Activated CD4-positive, alpha-beta T cell treated with anti-CD3 and anti-CD28 coated beads, Interleukin-2, Interleukin-4, amounts not matched to agents 100 ng/mL and 50 ng/mL, durations not matched to agents 16 hours and 8 hours (primary cell): ENCODE measurements at places on chromosomes 16 and 17.

GRCh38 chr17:67323445-67323844 is 42.9 kb downstream of the PSMD12 start:
- no peak for DNase-seq

DNA sequence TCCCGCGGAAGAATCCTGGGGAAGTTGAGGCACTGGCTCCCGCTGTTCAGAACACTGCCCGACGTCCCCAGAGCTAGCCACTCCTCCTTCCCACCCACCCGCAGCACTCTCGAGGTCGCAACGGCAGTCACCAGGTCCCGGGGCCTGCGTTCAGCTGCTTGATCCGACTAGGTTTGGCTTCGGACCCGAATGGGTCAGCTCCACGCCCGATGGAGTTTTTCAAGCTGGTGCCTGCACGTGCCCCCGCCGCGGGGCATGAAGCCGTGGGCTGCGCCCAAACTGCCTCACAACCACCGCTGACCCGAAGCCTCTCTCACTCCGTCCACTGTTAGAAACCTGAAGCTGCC is 12.4 kb upstream of the ODF4 start:
- DNase-seq: no peak

- DNase-seq: no peak
Measured at GRCh38 chr17:77409282-77410161, 268.8 kb downstream of the SEC14L1 start.

- no peak for DNase-seq
Measured at GRCh38 chr16:49452578-49452977, 79.0 kb downstream of the C16orf78 start.

- DNase-seq: no peak
Measured at GRCh38 chr17:62162898-62163297, 97.8 kb upstream of the MED13 start.

- no peak for DNase-seq
Measured at GRCh38 chr16:49365711-49366509, 7.7 kb upstream of the C16orf78 start.

- no peak for DNase-seq
Measured at GRCh38 chr16:87407511-87408112, 15.5 kb downstream of the MAP1LC3B start.

- no peak for DNase-seq
Measured at GRCh38 chr16:49458656-49459445, 85.2 kb downstream of the C16orf78 start.

DNA sequence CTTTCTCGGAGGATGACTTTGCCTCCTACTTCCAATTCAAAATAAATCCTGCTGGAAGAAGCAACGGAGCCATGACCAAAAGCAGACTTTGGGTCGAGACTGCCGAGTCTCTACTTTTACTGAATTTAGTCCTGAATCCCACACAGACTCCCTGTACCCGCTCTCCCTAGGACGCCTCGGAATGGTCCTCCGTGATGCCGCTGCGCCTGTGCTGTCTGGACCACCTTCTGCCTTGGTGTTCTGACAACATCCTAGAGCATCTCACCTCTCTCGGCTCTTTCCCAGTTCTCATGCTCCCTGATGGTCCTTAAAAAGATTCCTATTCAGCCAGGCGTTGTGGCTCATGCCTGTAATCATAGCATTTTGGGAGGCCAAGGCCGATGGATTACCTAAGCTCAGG is 181.1 kb upstream of the HSBP1 start:
- no peak for DNase-seq

DNA sequence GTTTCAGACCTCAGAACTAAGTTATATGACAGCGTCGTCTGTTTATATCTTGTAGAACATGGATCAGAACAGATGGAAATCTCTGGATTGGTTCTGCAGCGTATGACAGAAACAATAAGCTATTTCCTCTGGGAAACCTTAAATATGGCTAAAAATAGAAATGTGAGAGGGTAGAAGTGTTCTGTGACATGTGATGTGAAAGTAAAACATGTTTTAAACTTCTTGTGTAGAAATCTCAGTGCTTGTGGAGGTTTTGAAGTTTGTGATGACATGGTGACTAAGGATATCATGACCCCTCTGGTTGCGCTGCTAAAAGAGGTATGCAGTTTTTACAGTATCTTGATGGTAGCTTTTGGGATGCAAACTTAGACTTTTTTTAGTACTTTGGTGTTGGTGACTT is 2.8 kb downstream of the HEATR3 start:
- no peak for DNase-seq

DNA sequence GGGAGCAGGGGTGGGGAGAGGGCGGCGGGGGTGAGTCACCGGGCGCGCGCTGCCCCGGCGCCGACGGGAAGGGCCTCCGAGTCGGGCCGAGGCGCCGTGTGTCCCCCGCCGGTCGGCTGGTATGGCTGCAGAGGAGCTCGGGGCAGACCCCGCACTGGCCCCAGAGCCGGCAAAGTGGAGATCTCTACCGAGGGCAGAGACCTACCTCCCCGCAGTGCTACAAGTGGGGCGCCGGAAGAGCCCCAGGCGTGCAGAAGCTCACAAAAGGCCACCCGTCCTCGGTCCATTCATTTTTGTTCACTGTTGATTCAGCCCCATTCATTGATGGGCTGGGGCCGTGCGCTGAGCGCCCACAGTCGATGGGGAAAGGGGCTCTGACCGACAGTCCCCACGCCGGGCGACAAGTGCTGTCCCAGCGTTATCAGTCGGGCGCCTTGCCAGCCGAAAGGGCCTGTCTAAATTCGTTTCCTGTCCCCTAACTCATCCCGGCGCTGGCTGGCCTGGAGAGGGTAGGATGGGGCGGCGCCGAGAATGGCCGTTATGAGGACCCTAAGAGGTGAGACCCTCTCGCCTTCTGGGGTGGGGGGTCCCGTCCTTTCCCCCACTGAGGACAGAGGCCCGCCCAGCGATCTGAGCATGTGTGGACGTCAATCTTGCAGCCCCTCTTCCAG is 709 bp upstream of the ENO3 start:
- DNase-seq: peak; percentile 29

- DNase-seq: no peak
Measured at GRCh38 chr16:85491798-85492294, 121.3 kb upstream of the GSE1 start.

DNA sequence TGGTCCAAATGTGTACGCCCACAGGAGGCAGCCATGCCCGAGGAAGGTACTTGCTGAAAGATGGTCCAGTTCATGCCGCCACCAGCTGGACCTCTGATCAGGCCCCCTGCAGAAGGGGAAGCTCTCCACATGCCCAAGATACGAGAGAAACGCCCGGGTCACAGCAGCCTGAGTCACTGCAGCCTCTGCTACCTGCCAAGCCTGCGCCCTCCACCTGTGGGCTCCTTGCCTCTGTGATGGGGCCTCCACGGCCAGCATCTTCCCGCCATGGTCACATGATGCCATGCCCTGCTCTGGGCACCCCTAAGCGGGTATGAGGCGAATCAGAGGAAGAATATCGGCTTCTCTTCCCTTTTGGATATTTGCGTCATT is 13.7 kb upstream of the KREMEN2 start:
- DNase-seq: no peak

- no peak for DNase-seq
Measured at GRCh38 chr16:46900455-46901235, 16.5 kb downstream of the GPT2 start.

DNA sequence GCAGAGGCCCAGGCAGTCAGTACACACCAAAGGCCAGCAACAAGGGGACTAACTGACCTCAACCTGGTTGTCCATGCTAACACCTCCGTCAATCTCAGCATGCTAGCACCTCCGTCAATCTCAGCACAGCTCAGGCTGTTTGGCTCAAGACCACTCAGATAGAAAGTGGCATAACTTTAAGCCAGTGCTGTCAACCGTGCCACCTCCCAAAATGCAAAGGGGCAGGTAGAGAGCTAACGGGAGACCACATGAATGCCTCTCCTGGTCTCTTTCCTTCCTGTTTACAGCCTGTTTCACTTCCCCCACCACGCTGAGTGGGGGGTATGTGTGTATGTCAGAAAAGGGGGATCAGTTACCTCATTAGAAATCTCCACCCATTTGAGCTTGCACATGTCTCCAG is 3.3 kb downstream of the UBTF start:
- peak; percentile 65 for DNase-seq

DNA sequence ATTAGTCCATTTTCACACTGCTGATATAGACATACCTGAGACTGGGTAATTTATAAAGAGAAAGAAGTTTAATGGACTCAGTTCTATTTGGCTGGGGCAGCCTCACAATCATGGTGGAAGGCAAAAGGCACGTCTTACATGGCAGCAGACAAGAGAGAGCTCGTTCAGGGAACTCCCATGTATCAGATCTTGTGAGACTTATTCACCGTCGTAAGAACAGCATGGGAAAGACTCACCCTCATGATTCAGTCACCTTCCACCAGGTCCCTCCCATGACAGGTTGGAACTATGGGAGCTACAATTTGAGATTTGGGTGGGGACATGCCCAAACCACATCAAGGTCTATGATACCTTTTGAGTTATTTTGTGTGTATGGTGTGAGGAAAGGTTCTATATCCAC is 66.9 kb downstream of the METRNL start:
- no peak for DNase-seq

GRCh38 chr17:40615068-40615840 is 32.4 kb downstream of the SMARCE1 start:
- no peak for DNase-seq

GRCh38 chr17:78972507-78973105 is 7.1 kb downstream of the LGALS3BP start:
- DNase-seq: no peak
